T-helper 9 cell (primary cell): ENCODE measurements at places on chromosomes 4 and X.

DNA sequence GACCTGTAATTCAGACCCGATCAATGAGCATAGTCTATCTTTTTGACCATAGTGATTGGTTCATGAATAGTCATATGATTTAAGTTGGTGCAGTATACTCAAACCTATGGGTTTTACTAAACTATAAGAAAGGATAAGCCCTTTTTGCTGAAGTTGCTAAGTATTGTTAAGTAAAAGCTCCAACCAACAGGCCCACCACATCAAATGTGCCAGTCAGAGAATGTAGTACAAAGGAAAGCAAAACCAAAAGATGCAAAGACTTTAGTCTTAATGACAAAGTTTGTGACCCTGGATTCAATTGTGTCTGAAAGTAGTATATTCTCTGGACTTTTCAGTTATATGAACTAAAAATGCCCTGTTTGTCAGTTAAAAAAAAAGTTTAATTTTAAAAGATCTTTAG, 208.1 kb upstream of the TET2 start:
- no peak for DNase-seq

DNA sequence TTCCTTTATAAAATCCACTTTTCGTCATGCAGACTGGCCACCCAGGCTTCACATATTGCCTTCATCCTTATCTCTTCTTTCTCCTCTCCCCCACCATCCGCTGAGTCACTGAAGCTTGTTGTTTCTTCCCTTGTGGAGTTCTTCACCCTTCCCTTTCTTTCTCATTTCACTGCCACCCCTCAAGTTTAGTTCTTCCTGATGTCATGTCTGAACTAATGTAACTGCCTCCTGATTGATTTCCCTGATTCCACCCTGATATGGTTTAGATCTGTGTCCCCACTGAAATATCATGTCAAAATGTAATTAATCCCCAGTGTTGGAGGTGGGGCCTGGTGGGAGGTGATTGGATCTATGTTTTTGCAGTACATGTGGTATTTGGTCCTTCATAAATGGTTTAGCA, 151.4 kb downstream of the CPEB2 start:
- no peak for DNase-seq

DNA sequence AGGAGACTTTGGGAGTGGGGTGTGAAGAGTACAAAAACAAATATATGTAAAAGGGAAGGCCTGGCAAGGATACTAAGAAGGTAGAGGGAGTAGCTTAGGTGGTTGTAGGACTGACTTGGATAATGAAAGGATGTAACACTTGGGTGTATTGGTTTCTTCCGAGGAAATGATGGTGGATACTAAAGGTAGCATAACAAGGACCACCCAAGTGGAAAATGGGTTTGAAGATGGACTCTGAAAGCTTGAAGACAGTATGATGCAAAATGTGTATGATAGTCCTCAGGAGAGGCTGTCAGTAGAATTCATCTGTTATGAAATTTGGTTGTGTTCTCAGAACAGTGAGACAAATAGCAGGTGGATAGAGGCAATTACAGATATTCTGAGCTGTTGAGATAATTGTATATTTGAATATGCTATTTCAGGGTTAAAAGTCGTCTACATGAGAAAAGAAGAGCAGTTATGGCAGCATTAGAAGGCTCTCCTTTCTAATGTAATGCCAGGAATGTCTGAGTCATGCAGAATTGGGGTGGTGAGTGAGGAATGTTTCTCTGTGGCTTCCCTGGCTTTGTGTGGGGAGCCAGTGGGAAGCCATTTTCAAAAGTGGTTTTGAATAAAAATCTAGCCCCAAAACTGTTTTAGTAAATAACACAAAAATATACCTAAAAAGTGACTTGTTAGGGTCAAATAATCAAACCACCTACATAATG, 75.6 kb downstream of the FHIP1A start:
- no peak for DNase-seq

DNA sequence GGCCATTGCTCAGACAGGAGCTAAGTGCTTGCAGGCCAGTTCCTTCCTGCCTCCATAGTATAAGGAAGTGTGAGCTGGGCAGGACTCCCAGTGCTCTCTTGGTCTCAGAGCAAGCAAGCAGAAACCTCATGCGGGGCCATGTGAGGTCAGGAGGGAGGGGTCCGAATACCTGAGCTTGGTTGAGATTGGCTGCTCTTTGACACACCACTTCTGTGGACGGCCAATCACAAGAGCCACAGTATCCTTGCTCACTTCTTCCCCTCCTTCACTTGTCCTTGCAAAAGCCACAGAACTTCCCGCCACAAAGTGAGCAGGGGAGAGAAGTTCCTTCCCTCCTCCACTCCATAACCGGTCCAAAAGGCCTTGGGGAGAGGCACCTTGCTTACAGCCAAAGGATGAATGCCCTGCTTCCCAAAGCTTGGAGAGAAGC, 56.7 kb downstream of the PRPS1 start:
- no peak for DNase-seq

DNA sequence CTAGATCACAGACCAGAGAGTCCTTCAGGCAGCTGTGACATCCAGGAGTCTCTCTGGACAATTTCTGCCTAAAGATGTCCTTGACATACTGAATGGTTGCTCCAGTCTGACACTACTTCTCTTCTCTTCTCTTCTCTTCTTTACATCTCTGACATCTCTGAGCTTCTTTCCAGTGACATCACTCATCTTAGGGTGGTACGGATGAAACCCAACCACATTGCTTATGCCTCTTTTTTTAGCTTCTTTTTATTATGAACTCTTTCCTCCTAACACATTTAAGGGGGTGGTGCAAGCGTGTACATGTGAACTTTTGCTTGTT, 39.4 kb upstream of the IRF2 start:
- no peak for DNase-seq

DNA sequence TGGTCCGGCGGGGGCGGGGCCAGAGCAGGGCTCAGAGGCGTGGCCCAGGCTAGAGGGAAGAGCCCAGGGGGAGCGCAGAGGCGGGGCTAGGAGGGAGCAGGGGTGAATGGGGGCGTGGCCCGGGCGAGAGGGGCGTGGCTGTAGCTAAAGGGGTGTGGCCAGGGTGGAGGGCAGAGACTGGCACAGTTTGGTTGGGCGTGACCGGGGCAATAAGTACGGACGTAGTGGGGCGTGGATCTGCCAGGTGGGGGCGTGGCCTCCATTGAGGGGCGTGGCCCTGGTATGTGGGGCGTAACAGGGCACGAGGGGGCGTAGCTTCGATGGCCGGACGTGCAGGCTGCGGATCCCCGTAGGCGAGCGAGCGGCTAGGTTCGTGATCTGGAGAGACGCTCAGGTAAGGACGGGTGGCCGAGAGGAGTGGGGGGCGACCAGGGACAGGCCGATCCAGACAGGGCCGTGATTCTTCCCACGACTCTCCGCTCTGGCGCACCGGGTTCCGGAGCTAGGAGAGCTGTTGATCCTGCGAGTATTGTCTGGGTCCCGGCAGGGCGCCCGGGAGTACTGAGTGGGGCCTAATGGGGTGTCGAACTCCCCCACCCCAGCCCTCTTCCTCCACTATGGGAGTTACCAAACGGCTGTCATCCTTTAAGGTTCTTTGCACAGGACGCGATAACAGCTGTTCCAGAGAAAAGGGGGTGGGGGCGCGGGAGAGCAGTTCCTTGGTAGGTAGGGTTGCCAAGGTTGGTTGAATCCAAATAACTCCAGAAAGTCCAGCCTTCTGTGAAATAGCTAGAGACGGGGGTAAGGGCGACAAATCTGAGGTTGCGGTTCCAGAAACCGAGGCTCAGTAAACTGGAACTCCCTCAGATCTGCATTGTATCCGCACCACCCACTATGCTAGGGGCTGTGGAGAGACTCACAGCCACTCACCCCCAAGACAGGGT, at the start of gene CA5B:
TSS of gene CA5B (plus strand) at position 312 of the 944 bp plus-strand sequence. CDS start 11,754 bp downstream, outside the sequence.
- DNase-seq = peak; percentile 100

DNA sequence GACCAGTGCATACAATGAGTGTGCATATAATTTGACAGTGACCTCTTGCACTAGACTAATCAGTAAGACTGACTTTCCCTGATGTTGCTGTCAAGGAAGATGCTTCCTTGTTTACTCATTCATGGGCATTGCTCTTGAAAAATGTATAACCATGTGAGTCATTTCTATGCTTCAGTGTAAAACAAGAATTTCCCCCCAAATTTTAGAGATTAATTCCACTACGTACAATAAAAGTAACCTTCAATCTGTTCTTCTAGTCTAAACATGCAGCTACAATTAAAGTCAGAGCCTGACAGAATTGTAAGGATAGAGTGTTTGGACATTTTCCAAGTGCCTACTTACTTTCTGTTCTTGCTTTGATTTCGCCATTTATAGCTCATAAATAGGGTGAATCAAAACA, 935.7 kb downstream of the RAPGEF2 start:
- DNase-seq = no peak

DNA sequence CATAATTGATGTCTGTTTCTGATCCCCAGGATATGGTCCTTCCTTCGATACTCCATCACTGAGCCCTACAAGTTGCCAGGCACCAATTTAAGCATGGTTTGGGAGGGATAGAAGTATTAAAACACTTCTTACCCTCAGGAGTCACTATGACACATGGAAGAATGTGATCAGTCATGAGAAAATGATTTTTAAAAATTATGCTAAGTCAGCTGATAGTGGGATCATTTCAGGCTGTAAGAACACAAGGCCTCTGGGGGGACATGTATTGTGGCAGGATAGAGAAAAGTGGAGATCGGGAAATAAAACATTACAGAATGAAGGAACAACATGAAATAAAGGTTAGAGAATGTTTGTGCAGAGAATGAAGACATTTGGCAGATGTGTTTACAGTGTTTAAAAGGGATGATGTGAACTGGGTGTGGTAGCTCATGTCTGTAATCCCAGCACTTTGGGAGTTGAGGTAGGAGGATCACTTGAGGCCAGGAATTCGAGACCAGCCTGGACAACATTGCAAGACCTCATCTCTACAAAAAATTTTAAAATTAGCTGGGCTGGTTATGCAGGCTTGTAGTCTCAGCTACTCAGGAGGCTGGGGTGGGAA, 64.0 kb downstream of the ELOVL6 start:
- DNase-seq = no peak

DNA sequence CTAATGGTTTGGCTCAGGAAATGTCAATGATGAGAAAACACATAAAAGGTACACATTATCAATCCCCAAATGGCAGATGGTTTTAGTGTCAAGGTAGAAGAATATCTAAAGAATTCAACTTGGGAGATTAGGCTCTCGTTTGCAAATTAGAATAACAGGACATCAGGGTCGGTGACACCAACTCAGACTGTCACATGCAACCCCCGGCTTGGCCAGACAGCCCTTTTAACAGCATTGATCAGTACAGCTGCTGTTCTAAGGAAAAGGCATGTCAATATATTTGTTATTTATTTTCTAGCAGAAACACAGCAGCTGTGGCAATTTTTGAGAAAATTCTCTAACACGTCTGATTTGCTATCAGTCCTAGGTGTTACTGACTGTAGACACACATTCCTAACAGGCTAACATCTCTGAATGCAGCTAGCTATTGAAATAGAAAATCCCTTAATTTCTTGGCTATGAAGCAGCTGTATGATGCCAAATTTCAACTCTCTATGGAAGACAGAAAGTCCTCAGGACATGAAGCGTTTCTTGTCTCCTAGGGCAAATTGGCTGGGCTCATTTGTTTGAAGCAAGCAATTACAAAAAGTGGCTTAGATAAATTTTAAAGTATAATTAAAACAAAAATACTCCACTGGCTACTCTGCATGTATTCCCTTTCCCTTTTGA, 269.0 kb upstream of the CXXC4 start:
- DNase-seq = no peak

GRCh38 chr4:129218897-129219296, 122.9 kb downstream of the C4orf33 start:
- no peak for DNase-seq

GRCh38 chrX:49060914-49061313, 2.1 kb downstream of the CCDC120 start:
- DNase-seq = no peak

- no peak for DNase-seq
Measured at GRCh38 chrX:45807572-45808425, 607.1 kb upstream of the DIPK2B start.

GRCh38 chr4:83388313-83388676, 53.6 kb upstream of the HPSE start:
- no peak for DNase-seq

GRCh38 chrX:149818652-149819051, 36.9 kb downstream of the MAGEA9 start:
- DNase-seq = no peak

DNA sequence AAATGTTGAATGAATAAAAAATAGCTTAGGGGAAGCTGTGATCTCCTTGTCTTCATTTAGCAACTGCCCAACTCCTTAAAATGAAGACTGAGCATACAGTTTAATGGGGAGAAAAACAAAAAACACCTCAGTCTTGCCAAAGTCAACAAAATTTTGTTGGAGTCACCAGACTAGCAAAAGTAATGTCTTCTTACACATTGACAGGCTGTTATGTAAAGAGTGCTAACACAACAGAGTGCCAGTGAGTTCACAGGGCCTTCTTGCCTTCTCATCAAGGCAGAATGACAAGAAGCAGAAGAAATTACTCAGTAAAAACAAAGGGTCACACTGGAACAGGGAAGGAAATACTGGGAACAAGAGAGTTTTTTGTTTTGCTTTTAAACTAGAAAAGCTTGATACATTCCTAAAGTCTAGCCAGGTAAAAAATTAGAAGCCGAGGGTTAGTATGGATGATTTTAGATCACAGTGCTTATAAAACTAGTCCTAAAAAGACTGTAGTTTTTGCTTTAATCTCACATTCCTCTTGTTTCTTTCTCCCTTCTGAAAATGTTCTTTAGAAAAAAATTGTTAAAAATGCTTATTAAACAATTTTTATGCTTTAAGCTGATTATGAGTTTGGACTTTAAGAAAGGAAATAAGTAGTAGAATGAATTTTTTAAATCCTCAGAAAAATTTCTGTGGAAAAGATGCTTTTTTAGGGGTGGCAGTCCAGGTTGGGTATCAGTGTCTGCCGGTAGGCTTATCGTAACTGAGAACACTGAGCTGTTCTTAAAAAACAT, 38.7 kb upstream of the FRAS1 start:
- no peak for DNase-seq

- DNase-seq = no peak
Measured at GRCh38 chrX:52359614-52360232, 9.1 kb upstream of the XAGE2 start.

DNA sequence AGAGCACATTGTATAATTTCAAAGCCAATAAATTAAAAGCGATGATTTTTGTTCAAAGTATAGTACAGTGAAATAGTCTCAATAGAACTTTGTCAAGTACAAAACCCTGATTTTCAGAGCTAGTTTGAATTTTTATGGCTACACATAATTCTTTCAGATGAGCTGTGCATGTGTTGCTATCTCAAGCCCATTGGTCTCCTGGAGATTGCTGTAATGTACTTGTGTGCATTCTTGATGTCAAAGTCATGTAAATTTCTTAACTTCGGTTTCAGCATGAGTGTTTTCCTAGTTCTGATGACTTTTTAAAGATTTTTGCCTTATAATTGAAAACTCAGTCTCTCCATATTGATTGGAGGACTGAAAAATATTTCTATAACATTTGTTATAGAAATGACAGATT, 200.8 kb downstream of the CEP135 start:
- no peak for DNase-seq

GRCh38 chr4:7693711-7694110, 245.9 kb downstream of the AFAP1 start:
- DNase-seq = no peak

DNA sequence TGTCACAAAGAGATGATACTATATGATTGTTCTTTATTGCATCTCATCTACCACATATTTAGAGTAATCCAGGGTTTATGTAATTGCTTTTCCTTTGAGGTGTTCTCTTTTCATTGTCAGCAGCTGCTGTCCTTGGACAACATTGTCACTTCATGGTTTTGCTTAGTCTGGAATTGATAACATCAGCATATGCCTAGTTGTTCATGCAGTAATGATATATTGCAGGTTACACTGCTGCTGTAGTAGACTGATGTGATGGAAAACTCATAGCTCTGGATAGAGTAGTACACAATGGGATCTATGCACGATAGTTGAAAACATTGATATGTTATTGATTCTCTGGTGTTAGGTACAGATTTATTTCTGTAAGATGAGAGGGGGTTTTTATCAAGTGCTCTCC, 13.7 kb downstream of the NEIL3 start:
- no peak for DNase-seq
